ENCODE measurements at places on chromosomes 5 and 9.

GRCh38 chr9:91740701-91741100 is 209.3 kb downstream of the ROR2 start:
- DNase-seq = no peak

- no peak for DNase-seq
Observed at GRCh38 chr5:82074950-82075349, 103.1 kb downstream of the ATG10 start.

GRCh38 chr9:125932746-125933455 is 185.7 kb downstream of the PBX3 start:
- no peak for DNase-seq

DNA sequence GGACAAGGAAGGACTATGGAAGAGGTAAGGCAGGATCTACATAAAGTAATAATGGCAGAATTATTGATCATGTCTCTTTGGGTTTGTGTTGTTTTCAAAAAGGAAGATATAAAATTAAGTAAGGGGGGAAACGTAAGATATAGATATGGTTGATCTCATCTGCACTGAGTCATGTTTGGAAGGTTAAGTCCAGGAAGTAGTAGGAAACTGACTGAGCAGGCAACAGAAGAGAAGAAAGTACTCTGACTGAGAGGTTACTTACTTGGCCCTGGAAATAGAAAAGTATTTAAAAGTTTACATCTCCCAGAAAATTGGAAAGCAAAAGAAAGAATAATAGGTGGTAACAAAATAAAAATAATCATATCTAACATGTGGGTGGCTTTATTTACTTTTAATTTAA is 405.3 kb upstream of the RGMB start:
- peak; percentile 7 for DNase-seq

DNA sequence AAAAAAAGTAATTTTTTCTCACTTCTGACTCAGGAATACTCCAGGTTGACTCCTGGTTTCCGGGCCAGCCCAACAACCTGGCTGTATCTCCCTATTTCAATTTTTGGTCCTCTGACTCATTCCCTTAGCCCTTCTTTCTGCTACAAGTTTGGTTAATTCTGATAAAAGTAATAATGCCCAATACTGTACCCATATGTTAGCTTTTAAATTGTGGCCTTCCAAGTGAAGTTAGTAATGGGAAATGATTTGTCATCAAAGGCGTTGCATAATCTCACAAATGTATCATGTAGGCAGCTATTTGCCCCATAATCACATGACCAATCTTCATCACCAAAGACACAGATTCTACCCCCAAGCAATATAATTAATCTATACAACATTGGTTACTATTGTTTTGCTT is 31.1 kb upstream of the BNC2 start:
- DNase-seq = no peak

DNA sequence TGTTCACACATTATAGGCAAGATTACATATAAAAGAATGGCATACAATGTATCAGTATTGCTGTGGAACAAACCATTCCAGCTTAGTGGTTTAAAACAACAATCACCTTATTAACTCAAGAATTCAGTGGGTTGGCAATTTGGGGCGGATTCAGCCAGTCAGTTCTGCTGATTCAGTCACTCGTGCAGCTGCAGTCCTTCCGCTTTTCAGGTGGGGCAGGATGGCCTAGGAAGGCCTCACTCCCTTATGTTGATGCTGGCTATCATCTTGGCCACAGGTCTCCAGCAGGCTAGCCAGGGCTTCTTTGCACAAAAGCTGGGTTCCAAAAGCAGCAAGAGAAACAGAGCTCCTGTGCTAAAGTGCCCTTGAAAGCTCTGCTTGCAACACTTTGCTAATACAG is 150.6 kb downstream of the MCTP1 start:
- DNase-seq = no peak

- DNase-seq = no peak
Observed at GRCh38 chr9:131239161-131239975, 36.9 kb downstream of the FAM78A start.

- peak; percentile 39 for DNase-seq
Observed at GRCh38 chr9:84652496-84653120, 16.9 kb upstream of the NTRK2 start.

- DNase-seq = no peak
Observed at GRCh38 chr9:127711226-127711701, 4.2 kb downstream of the PTRH1 start.

DNA sequence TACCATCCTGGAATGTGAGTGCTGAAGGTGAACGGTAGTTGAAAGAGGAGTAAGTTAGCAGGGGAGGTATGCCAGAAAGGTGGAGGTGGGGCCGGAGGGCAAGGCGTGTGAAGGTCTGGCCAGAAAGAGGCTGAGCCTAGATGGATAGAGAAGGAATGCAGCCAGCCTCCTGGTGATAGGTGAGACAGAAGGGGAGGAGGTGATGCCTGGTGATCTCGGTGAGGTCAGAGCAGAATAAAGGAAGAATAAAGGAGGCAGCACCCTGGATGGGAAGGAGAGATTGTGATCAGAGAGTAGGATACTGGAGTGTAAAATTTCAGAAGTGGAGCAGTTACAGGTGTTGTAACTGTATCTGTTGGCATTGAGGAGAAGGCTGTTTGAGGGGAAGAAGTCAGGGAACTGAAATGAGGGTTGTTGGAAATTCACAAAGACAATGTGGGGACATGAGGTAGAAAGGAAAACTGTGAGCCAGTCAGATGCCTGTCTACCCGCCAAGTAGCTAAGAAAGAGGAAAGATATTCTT is 2.0 kb downstream of the GNG10 start:
- DNase-seq = no peak

- DNase-seq = no peak
Observed at GRCh38 chr9:13484186-13484585, 204.7 kb upstream of the MPDZ start.

DNA sequence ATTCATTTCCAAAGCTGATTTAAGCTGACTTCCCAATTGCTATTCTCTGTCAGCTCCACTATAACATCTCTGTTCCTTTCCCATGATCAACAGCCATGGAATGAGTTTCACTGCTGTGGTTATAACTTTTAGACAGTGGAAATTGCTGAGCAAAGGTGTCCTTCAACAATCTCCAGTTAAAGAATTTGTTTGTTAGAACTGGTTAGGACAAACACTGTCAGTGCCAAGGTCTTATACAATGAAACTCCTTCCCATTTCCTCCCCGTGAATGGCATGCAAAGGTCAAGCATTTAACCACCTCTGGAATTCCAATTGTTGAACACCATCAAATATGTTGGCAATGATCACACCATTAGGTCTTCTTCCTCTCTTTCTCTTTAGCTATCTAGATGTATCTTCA is 45.7 kb upstream of the GHR start:
- no peak for DNase-seq

DNA sequence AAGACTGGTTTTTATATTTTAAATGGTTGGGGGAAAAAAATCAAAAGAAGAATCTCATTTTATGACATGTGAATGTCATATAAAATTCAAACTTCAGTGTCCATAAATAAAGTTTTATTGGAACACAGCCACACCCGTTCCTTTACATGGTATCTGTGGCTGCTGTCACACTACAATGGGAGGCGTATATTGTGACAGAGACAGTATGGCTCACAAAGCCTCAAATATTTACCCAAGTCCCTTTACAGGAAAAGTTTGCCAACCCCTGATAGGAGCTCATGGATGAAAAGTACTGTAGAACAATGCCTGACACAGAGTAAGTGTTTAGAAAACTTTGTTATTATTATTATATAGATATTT is 5.2 kb upstream of the DUSP1 start:
- DNase-seq = no peak

- no peak for DNase-seq
Observed at GRCh38 chr9:20550326-20550725, 72.0 kb downstream of the MLLT3 start.

DNA sequence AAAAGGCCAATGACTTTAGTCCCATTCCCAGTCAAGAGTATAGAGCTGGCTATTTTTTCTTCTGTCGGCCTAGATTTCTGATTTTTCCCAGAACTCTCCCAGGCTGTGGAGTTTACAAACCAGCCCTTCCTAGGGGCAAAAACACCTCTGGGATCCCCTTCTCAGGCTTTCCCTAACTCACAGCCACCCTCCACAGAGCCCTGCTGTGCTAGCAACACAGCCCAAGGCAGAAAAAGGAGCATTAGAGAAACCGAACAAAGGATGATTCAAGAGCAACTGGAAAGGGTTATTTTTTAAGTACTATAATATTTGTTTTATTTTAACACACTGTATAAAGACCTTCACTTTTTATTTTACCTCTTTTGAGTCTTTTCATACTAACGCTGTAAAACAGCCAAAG is 234.8 kb downstream of the GLIS3 start:
- no peak for DNase-seq

DNA sequence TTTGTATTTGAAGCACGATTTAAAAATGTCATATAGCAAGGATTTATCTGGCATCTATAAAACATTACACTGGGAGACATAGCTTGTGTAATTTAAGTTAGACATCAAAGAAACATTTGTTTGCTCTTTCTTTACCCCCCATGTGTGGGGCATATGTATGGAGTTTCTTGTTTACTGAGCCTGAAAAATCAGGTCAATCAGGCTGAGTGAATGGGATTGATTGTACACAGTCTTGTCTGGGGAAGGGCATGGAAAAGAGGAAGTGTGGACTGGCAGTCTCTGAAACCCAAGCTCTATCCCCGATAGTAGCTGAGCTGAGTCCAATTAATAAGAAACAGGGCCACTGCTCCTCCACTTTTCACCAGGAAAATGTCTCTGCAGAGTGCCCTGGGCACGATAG is 49.4 kb downstream of the SLC46A2 start:
- no peak for DNase-seq

DNA sequence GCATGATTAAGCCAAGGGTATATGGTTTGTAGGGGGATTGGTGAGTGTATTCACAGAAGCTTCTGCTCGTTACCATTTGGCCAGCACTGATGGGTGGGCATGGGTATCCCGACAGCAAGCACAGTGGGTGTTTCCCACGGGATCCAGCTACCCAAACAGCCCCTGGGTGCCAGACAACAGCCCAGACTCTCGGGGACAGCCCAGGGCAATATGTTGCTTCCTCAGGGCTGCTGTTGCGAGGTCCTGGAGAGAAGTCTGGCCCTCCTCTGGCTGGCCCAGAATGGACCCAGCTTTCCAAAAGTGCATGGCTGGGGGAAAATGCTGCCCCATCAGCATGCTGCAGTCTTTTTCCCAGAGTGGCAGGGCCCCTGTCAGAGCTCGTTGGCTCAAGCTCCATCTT is 247.0 kb downstream of the IRX1 start:
- no peak for DNase-seq

DNA sequence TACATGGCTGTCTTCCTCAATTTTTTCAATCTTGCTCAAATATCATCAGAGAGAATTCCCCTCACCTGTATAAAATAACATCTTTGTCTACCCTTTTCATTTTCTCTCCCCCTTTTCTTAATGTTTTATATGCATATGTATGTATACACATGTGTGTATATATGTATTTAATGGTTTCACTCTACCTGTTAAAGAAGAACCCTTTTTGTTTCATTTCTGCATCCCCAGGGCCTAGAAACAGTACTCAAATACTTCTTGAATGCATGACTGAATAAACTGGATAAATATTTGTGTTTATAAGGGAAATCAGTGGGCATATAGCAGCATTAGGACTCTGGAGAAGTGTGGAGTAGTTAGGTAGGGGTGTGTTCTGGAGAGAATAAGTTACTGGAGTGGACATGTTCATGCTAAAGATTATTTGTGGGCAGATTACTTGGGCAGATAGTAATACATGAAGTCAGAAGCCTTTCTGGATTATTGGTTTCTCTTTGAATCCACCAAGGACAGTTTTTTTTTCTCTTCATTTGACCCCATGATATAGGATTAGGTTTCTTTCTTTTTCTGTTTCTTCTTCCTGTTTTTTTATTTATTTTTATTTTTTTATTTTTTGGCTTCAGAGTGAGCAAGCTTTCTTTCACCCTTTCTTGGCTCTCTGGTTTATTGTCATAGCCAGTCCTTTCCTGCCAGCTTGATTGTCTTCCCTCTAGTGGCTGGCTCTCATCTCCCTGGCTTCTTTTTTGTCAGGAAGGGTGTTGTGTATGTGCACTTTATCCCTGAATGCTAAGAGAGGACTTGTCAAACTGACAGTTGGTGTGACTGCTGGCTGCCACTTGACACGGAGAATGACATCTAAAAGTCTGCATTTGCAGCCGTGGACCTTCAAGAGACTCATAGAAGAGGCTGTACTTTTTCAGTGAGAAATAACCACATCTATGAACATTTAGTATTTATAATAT is 89.3 kb downstream of the ZCCHC7 start:
- DNase-seq = no peak

- DNase-seq = no peak
Observed at GRCh38 chr5:104452550-104452949, 890.0 kb upstream of the NUDT12 start.

- no peak for DNase-seq
Observed at GRCh38 chr9:129640086-129640870, 1.7 kb downstream of the ASB6 start.

DNA sequence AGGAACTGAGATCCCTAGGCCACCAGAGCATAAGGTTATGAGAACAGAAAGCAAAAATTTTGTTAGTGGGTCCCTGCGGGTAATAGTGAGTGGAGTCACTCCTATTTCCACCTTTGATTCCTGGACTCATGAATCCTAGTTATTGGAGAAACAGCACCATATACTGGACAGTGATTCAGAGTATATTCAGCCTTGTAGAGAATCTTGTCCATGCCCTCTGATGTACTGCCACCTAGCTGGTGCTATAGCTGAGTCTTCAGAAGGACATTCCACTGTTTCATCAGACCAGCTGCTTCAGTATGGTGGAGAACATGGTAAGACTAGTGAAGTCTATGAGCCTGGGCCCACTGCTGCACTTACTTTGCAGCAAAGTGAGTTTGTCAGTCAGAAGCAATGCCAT is 25.0 kb upstream of the ITGA2 start:
- DNase-seq = no peak

DNA sequence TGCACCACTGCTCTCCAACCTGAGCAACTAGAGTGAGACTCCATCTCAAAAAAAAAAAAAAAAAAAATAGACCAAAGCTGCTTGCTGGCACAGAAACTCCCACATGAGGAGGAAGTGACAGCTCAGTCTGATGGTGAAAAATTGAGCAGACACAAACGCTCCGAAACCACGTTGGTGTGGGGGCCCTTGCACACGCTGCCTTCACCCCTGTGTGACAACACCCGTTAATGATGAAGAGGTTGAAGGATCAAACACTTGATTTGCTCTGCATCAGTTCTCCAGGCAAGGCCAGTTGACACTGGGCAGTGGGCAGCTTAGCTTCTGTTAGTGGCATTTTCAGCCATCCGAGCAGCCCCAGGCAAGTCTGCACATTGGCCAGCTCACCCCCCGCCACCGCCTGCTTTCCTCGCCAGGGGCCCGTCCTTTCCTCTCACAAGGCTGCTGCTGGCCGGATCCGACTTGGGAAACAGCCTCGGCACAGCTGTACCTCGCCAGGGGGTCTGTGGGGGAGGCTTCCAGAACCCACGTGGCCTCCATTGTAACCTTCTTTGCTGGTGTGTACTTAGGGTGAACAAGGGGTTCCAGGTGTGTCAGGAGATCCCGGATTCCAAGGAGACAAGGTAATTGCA is 79.8 kb downstream of the COL27A1 start:
- DNase-seq = no peak

DNA sequence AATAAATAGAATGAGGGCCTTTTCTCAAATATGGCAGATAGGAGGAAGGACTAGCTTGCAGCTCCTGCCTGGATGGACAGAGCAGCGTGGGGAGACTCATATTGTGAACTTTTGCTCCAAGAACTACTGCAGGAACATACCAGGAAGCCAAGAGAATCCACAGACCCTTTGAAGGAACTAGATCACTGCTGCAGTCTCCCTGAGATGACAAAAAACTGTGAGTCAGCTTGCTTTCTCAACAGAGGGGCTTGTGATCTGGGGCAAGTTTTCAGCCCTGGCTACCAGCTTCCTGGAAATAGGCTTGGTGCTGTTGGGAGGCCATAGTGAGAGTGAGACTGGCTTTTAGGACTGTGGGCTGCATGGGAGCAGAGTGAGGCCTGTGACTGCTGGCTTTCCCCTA is 170.6 kb upstream of the TRIM32 start:
- no peak for DNase-seq
